Natural killer cell (primary cell): ENCODE measurements at places on chromosomes 5 and 9. TPM values are rescaled to one million over a fixed set of nuclear protein-coding genes. Genes with fewer than 3 reads are reported as not detected.

KIF12 gene
- total RNA-seq, result not detected

SAXO1 gene
- 0.21 TPM for total RNA-seq

MORN5 gene
- total RNA-seq, result not detected

TMEM252 gene
- not detected for total RNA-seq

PCDHGB4 gene
- not detected for total RNA-seq

SNX24 gene
- 3.6 TPM for total RNA-seq

ABCA1 gene
- 4.8 TPM for total RNA-seq

KIF24 gene
- 0.30 TPM for total RNA-seq

HOMER1 gene
- 3.1 TPM for total RNA-seq

TAF11L12 gene
- not detected for total RNA-seq

SLC36A2 gene
- total RNA-seq, result not detected

RANBP3L gene
- not detected for total RNA-seq

RGS7BP gene
- total RNA-seq, result not detected

PCDHGA10 gene
- 0.61 TPM for total RNA-seq

MYO10 gene
- 1.2 TPM for total RNA-seq

SLC34A1 gene
- 0.63 TPM for total RNA-seq

SPATA31D4 gene
- not detected for total RNA-seq

PCDHB3 gene
- total RNA-seq, result not detected

CMBL gene
- total RNA-seq, result 0.45 TPM

ORM1 gene
- total RNA-seq, result not detected

FCN2 gene
- total RNA-seq, result not detected

PCDHGA9 gene
- 0.61 TPM for total RNA-seq

RIGI gene
- 21.3 TPM for total RNA-seq

TCERG1 gene
- 97.0 TPM for total RNA-seq

NOP16 gene
- total RNA-seq, result 12.1 TPM

LHX2 gene
- total RNA-seq, result not detected

FBXO38 gene
- 55.2 TPM for total RNA-seq

BHMT gene
- not detected for total RNA-seq

LEAP2 gene
- total RNA-seq, result 0.70 TPM

C5orf58 gene
- total RNA-seq, result not detected

DIPK1B gene
- not detected for total RNA-seq

GDA gene
- not detected for total RNA-seq

AMACR gene
- 2.9 TPM for total RNA-seq

HAND1 gene
- total RNA-seq, result not detected

LCN12 gene
- 9.8 TPM for total RNA-seq

LRRC19 gene
- not detected for total RNA-seq

SERF1A gene
- total RNA-seq, result 13.2 TPM

ZNF608 gene
- not detected for total RNA-seq

PDE6A gene
- not detected for total RNA-seq

ENTPD2 gene
- not detected for total RNA-seq

ANKRD34B gene
- total RNA-seq, result not detected

CNTNAP3 gene
- total RNA-seq, result 0.20 TPM

OBP2B gene
- not detected for total RNA-seq

RAD23B gene
- total RNA-seq, result 92.6 TPM

NPR3 gene
- total RNA-seq, result not detected

GABRA1 gene
- total RNA-seq, result not detected

SH3TC2 gene
- 0.58 TPM for total RNA-seq

C5orf52 gene
- total RNA-seq, result not detected

GABRA6 gene
- not detected for total RNA-seq

TIGD6 gene
- 3.9 TPM for total RNA-seq

PARP8 gene
- total RNA-seq, result 372 TPM

OR1Q1 gene
- not detected for total RNA-seq

IL5 gene
- total RNA-seq, result not detected

WDR38 gene
- total RNA-seq, result not detected

TMC1 gene
- not detected for total RNA-seq

MARCOL gene
- total RNA-seq, result not detected

NTRK2 gene
- total RNA-seq, result not detected

LCN9 gene
- total RNA-seq, result not detected
